ENCODE measurements at places on chromosomes 13 and 19.

DNA sequence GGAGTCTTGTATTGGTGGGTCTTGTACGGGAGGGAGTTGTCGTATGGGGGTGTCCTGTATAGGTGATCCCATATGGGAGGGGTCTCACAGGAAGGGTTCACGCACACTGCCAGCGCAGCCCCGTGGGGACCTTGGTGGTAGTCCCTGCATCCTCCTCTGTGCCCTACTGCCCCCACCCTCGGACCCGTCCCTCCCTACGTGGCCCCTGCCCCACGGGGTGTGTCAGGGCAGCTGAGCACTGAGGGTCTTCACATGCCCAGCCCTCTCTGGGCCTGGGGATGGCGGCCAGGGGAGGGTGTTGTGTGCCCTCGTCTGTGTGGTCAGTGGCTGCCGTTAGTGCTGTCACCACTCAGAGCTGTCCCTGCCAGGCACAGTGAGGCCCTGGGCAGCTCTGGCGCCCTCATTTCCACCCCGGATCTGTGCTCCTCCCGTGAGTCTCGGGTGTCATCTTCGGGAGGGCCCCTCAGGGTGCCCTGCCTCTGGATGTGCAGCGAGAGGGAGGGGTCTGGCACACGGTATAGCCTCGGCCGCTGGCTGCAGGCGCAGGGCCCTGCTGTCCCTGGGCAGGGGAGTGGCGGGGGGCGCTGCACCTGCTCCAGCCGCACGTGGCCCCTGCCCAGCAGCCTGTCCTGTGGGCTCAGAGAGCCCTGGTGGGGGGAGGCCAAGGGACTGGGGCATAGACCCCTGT lies 16.0 kb upstream of the GNA15 start:
- no peak for DNase-seq

DNA sequence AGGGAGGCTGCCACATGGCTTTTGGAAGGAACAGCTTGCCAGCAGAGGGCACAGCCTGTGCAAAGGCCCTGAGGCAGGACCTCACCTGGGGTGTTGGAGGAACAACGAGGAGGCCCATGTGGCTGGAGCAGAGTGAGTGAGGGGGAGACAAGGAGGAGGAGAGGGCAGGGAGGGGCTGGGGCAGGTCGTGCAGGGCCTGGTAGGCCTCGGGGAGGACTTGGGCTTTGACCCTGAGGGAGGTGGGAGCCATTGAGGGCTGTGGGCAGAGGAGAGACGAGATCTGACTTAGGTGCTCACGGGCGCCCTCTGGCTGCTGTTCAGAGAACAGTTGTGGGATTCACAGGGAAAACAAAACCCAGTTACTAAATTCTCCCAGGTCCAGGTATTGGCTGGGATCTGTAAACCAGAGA lies 25.2 kb downstream of the ZNRF4 start:
- no peak for DNase-seq

GRCh38 chr13:27500806-27501534 lies 50.6 kb upstream of the MTIF3 start:
- no peak for DNase-seq

- DNase-seq, result no peak
These were observed 40.9 kb downstream of the ZNF846 start for GRCh38 chr19:9727644-9728043.

DNA sequence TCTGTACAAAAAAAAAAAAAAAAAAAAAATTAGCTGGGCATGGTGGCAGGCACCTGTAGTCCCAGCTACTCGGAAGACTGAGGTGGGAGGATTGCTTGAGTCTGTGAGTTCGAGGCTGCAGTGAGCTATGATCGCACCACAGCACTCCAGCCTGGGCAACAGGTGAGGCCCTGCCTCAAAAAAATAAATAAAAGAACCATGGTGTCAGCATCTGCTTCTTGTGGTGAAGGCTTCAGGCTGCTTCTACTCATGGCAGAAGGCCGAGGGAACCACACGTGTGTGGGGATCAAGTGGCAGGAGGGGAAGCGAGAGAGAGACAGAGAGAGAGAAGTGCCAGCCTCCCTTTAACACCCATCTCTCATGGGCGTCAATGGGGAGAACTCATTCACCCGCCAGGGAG lies 13.5 kb downstream of the BCL3 start:
- no peak for DNase-seq

GRCh38 chr19:904545-904944 lies 8.5 kb downstream of the R3HDM4 start:
- no peak for DNase-seq

GRCh38 chr13:78409172-78409571 lies 194.2 kb downstream of the POU4F1 start:
- no peak for DNase-seq

GRCh38 chr13:73966331-73966730 lies 167.9 kb downstream of the KLF12 start:
- no peak for DNase-seq

DNA sequence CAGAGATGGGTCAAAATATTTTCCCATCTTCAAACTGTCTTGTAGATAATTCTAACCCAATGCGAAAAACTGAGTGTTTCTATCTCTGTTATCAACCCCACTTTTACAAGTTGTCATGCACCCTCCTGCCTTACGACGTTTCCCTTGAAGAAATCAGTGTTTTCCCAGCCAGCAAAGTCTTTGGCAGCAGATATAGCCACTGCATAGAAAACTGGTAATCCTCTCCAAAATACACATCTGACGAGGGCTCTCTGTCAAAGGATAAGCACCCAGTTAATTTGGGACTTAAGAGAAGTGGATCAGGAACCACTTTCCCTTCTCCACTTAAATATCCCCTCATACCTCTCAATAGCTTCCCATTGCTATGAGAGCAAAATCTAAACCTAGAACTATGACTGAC lies 351.9 kb upstream of the MIR17HG start:
- DNase-seq, result no peak

GRCh38 chr13:109706015-109706715 lies 80.2 kb downstream of the IRS2 start:
- DNase-seq, result no peak

DNA sequence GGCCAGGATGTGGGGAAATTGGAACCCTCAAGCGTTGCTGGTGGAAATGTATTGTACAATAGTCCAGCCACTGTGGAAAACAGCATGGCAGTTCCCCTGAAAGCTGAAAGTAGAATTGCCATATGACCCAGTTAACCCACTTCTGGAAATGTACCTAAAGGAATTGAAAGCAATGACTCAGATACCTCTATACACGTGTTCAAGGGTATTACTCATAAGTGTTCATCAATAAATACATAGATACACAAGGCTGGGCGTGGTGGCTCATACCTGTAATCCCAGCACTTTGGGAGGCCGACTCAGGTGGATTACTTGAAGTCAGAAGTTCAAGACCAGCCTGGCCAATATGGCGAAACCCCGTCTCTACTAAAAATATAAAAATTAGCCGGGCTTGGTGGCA lies 71.9 kb upstream of the IRS2 start:
- DNase-seq, result no peak

- DNase-seq, result no peak
These were observed 104.4 kb downstream of the LHFPL6 start for GRCh38 chr13:39498471-39499114.

DNA sequence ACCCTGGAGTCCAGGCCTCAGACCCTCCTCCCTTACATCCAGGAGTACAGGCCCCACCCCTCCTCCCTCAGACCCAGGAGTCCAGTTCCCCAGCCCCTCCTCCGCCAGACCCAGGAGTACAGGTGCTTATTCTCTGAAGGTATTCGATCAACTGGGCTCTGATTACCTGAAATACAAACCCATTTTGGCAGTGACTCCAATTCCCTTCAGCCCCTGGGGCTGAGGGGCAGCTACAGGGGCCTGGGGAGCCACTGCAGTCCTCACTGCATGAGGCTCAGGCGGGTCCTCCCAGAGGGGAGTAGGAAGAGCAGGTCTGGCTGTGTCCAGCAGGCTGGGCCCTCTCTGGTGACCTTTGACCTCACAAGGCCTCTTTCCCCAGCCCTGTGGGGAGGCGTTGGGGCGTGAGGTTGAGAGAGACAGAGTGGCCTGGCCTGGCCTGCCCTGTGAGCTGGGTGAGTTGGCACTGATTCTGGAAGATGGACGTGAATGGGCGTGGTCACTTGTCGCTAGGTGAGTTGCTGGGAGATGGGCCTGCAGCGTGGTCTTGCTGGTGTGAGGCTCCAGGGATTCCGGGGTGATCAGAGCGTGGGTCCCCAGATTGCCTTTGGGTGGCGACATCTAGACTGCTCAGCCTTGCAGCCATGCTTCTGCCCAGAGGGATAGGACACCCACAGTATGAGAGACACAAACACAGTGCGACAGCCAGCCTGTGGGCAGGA lies 3.1 kb downstream of the BCAT2 start:
- no peak for DNase-seq

DNA sequence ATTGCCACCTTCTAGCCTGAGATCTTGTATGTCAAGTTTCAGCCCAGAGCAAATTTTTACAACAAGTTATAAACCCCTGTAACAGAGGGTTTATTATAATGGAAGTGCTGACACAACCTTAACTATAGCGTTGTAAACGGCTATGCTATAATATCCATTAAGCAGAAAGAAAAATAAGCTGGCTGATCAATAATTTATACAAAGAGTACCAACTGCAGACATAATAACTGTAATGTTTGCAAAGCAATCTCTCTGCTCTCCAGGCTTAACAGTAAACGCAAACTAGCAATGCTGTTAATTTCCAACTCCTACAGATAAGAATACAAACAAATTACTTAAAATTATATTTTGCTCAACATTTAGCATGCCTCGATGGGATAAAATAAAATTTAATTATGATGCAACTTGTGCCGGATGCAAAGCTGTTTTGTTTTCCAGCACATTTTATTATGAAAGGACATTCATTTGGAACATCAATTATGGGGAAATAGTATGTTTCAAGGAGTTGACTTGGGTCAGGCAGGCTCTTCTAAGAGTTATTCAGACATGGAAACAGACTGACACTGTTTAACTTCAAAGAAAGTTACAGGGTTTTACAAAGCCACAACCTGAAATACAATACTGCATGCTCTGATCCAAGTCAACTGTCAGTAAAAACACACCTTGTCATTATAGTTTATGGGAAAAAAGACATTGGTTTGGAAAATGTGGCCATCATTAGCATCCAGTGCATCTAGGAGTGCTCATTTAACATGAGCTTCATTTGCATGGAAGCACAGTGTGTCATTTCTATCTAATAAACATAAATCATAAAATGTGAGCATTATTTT lies 6.6 kb upstream of the DACH1 start:
- no peak for DNase-seq

- DNase-seq, result no peak
These were observed 4.9 kb downstream of the CSNK1G2 start for GRCh38 chr19:1945899-1946298.

- no peak for DNase-seq
These were observed 145.1 kb upstream of the ZNF536 start for GRCh38 chr19:30227012-30227621.

- no peak for DNase-seq
These were observed 12.8 kb downstream of the ELF1 start for GRCh38 chr13:41006306-41006705.

- DNase-seq, result no peak
These were observed 19.3 kb downstream of the SLC25A30 start for GRCh38 chr13:45398877-45399276.

DNA sequence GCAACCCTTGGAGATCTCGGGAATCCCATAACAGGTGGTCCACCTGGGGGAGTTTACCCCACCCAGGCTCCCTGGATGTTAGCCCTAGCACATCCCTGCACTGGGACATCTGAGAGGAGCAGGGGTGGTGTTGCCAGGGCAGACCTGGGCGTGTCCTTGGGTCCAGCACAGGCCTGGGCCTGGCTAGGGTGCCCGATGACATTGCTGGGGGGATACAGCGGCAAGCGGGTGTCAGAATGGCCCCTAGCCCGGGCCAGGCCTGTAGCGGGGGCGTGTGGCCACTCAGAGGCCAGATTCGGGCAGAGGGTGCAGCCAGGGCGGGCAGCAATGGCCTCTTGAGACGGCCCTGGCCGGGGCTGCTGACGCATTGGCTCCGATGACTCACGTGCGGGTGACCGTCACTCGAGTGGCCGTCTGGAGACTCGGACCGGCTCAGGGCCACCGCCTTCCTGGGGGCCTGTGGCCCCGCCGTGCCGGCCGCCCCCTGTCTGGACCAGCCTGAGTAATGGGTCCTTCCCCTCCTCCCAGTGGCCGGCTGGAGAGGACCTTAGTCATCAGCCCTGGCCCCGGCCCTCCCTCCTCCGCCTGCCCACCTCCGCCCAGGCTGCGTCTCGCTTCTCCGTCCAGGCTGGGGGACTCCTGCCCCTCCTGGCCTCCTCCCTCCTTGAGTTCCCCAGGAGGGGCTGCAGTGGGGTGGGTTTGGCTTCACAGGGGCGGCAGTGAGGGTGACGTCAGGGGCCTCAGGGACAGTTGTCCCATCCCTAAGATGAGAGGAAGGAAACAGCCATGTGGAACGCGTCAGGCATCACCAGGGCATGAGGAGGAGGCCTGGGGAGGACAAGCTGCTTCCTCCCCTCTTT lies 23.2 kb upstream of the CRTC1 start:
- no peak for DNase-seq

DNA sequence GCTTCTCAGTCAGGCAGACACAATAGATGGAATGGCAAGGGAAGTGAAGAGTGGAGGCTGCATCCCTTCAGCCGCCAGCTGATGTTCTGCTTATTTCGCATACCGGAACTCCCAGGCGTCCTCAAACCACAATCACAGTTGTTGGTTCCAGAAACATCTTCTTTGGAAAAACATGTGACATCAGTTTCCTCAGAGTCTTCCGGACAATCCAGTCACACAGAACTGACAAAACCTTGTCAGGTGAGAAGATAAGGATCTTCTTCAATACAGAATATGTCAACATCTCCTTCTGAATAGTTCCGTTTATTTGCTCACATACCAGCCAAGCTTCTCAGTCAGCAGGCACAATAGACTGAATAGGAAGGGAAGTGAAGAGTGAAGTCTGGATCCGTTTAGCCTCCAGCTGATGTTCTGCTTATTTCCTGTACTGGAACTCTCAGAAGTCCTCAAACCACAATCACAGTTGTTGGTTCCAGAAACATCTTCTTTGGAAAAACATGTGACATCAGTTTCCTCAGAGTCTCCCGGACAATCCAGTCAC lies 45.1 kb upstream of the CEACAM21 start:
- no peak for DNase-seq

DNA sequence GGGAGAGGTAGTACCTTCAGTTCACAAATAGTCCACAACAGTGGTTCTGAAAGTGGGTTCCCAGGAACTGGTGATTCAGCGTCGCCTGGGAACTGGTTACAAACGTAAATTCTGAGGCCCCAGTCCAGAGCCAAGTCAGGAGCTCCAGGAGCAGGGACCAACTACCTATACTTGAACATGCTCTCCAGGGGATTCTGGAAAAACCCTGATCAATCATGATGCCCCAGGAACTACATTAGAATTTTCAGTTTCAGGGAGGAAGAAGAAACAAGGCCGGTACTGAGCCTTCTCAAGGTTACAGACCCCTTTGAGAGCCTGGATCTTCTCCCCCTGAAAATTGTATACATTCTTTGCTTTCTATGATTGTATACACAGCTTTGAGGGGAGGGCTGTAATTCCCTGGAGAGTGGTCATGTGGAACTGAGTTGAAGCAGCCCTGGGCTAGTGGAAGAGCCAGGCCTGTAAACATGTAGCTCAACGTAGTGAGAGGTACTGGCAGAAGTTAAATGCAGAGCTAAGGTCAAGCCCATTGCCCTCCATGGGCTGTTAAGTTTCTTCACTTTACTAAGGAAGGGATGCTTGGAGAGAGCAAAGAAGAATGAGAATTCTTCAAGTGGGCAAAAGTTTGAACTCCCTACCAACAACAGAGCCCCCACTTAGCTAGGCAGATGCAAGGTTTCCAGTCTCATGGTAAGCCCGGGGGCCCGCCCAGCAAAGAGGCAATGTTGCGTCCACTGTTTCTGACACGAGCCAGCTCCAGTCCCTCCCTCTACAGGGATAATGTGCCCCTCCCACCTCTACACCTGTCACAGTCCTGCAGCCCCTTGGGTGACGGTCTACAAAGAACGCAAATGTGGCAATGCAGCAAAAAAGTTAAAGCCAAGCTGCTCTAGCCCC lies 17.0 kb downstream of the DOCK9 start:
- DNase-seq, result no peak

GRCh38 chr13:95954266-95954665 lies 98.9 kb downstream of the UGGT2 start:
- no peak for DNase-seq

Measured in stimulated activated CD8-positive, alpha-beta memory T cell treated with anti-CD3 and anti-CD28 coated beads, Interleukin-4, amount 100 ng/mL, for 4 hours (primary cell).